ENCODE measurements at places on chromosomes 11 and 22. TPM values are rescaled to one million over a fixed set of nuclear protein-coding genes. Genes with fewer than 3 reads are reported as not detected.

DNA sequence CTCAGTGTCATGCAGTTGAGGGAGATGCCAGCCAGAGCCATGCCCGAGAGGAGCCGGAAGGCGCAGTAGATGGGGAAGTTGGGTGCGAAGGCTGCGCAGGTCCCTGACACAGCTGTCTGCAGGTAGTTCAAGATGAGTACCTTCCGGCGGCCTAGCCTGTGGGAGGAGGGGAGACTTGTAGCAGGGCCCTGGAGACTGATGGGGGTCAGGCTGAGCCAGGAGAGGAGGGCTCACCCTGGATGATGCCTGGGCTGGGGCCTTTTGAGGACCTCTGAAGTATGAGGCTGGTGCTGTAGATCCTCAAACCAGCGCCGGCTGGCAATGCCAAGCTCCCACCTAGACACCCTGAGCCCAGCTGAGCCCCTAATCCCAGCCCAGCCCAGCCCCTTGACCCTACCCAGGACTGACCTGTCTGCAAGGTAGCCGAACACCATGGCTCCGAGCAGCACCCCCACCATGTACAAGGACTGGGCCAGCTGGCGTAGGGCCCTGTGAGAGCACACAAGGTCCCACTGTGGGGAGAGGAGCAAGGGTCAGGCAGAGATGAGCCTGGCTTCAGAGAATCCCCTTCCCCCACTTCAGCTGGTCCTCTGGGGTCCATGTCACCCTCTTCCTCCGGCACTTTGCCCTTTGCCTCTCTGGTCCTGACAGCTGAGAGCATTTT is 1.1 kb downstream of the SLC22A6 start:
- no peak for DNase-seq

- no peak for DNase-seq
Measured at GRCh38 chr11:74689666-74690065, 41.6 kb downstream of the CHRDL2 start.

DNA sequence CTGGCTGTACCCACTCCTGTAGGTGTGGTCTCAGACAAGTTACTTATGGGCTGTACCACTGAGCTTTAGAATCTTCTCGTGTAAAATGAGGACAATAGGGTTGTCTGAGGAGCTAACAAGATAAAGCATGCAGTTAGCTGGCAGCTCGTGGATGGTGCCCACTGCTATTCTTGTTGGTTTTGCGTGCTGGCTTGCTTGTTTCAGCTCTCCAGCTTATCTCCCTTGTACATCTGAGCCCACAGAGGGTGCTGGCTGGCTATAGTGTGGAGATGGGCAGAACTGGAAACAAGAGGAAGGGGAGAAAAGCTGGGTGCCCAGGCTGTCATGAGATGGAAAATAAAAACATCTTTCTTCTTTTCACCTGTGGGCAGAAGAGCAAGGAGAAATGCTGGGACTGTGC is 46.5 kb upstream of the GALNT18 start:
- DNase-seq, result no peak

DNA sequence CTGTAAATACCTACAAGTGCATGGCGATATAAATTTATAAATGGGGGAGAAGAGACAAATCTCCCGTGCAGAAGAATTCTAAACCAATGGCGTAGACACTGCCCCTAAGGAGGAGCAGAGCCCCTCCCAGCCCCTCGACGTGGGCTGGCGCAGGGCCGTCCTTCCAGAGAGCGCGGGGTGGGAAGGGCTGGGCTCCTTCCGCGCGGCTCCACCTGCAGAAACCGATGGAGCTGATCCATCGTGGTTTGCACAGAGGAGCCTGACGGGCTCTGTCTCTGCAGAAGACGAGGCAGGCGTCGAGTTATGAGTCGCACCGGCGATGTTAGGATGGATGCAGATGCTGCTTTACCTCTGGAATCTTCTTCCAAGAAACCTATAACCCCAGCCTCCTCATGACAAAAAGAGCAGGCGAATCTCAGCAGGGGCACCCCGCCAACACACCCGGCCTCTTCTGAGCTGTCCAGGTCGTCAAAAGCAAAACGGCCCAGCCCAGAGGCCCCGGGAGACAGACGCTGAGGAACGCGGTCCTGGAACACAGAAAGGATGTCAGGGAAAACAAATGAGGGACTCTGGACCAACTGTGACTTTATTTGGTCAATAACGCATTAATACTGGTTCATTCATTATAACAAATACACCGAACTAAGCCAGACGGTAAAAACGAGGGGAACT is 11.0 kb upstream of the B4GALNT4 start:
- DNase-seq, result peak; percentile 55

GRCh38 chr22:18042685-18043084 is 18.3 kb upstream of the MICAL3 start:
- DNase-seq, result no peak

DNA sequence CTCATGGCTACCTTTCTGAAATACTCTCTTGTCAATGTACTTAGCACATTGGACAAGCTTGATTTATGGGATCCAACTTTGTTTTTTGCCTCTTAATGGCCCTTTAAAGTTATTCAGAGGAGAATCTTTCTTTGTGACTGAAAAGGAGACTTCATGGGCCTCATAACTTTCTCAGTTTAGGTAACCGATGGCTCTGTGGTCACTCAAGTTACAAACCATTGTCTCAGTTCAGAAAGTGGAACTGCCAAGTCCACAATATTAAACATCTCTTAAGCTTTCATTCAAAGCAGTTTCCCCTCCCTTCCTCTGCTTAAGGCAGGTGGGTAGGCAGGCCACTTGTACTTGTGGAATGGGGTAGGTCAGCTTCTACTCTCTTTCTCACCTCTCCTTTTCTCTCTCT is 12.3 kb upstream of the ARL14EP start:
- DNase-seq, result no peak

- no peak for DNase-seq
Measured at GRCh38 chr11:71171576-71171975, 80.8 kb downstream of the SHANK2 start.

- DNase-seq, result no peak
Measured at GRCh38 chr11:72072348-72072747, 8.0 kb downstream of the NUMA1 start.

DNA sequence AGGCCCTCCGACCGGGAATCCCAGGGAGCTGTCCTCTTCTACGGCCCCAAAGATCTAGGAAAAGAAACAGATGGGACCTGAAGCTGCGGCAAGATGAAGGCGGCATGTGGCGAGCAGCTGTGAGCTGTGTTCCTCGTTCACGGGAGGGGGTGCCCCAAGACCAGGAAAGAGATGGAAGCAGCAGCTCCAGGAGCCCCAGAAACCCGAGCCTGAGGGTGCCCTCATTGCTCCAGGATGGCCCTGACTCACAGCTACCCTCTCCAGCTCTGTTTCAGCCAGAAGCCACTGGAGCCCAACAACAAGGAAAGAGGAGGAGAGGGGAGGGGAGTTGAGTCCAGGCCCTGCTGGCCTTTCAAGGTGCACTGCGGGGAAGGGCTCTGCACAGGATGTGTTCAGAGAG is 23.7 kb upstream of the NAP1L4 start:
- DNase-seq, result no peak

- no peak for DNase-seq
Measured at GRCh38 chr11:69508974-69509373, 27.5 kb downstream of the LINC01488 start.

DNA sequence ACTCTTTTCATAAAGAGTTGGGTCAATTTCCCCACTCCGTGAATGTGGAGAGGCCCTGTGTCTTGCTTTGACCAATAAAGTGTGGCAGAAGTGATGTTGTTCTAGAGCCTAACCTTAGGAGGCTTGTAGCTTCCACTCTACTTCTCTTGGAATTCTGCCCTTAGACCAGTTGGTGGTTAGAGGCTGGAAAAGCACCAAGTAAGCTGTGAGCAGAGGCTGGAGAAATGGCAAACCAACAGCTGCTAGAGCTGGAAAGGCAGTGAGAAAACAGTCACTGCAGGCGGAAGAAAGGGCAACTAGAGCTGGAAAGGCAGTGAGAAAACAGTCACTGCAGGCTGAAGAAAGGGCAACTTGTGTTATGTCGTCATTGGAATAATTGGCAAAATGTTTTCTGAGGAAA is 29.8 kb upstream of the MSANTD2 start:
- DNase-seq, result no peak

- DNase-seq, result no peak
Measured at GRCh38 chr22:44288913-44289312, 23.8 kb downstream of the SHISAL1 start.

- DNase-seq, result no peak
Measured at GRCh38 chr11:9568854-9569587, 4.4 kb upstream of the WEE1 start.

GRCh38 chr11:69962152-69962551 is 116.0 kb upstream of the ANO1 start:
- DNase-seq, result no peak

GRCh38 chr22:23034621-23035556 is 35.4 kb upstream of the GNAZ start:
- no peak for DNase-seq

DNA sequence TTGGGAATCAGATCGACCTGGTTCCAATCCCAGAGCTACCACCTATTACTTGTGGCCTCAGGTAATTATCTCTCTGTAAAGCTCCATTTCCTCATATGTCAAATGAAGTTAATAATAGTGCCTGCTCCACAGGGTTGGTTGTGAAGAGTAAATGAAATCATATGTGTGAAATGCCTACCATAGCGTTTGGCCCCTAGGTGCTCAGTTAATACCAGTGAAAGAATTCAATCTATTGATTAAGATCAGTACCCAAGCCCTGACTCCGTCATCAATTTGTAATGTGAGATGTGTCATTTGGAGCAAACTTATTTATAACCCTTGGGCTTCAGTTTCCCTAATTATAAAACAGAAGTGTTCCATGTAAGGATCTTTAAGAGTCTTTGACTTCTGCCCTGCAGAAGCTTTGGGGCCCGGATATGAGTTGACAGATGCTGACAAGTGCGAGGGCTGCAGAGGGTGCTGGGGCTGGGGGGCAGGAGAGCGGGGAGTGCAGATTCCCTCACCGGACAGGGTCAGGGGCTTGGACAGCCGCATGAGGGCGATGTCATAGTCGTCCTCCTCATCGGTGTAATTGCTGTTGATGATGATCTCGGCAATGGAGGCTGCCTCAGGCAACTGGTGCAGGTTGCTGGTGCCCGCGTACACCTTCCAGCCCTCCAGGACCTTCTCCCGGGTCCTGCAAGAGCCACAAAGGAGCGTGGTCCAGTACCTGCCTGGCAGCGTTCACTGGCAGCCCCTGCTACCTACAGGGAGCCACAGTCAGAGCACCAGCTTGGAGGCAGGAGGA is 20.9 kb downstream of the TMPRSS13 start:
- DNase-seq, result peak; percentile 45

DNA sequence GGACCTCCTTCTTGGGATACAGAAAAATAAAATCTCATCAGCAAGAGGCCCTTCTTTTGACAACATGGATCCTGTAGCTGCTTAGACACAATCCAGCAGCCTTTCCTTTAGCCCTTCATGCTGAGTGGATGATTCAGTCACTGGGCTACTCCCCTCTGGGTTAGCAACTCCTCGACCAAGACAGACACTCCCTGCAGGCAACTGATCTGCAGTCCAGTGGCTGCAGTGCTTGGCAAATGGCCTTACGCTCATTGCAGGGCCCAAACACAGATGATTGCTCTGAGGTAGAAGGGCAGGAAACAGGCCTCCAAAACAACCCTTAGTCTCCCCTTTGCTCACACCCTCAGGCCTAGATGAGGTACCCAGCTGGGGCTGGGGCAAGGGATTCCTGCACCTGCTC is 73.2 kb upstream of the OPCML start:
- no peak for DNase-seq

GRCh38 chr11:1118755-1119603 is 38.8 kb upstream of the MUC5AC start:
- DNase-seq, result peak; percentile 45

- DNase-seq, result no peak
Measured at GRCh38 chr11:132154781-132155180, 784.4 kb downstream of the NTM start.

DNA sequence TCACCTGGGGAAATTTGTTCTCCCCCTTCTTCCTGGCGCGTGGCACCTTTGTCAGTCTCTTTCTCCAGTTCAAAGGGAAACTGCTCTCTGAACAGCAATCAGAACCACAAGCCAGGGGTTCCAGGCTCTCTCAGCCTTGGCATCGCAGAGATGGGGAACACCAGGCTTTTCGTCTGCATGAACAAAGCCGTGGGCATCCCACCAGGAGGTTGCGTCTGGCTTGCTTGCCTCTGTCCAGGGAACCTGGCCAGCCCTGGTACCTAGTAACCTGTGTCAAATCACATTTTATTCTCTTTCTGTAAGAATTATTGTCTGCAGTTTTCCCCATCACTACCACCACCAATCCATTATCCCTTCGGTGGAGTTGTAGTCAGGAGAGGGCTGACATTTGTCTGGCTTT is 107.0 kb downstream of the WNT7B start:
- DNase-seq, result no peak

GRCh38 chr22:37218771-37219411 is 6.6 kb upstream of the SSTR3 start:
- no peak for DNase-seq

GRCh38 chr11:61725781-61726231 is 26.6 kb upstream of the MYRF start:
- DNase-seq, result no peak

GRCh38 chr22:21108379-21109115 is 62.8 kb downstream of the LRRC74B start:
- no peak for DNase-seq

- DNase-seq, result no peak
Measured at GRCh38 chr11:117930668-117931330, 1.6 kb upstream of the TMPRSS13 start.

GRCh38 chr11:64753380-64754123 is 6.2 kb downstream of the PYGM start:
- DNase-seq, result peak; percentile 59

DNA sequence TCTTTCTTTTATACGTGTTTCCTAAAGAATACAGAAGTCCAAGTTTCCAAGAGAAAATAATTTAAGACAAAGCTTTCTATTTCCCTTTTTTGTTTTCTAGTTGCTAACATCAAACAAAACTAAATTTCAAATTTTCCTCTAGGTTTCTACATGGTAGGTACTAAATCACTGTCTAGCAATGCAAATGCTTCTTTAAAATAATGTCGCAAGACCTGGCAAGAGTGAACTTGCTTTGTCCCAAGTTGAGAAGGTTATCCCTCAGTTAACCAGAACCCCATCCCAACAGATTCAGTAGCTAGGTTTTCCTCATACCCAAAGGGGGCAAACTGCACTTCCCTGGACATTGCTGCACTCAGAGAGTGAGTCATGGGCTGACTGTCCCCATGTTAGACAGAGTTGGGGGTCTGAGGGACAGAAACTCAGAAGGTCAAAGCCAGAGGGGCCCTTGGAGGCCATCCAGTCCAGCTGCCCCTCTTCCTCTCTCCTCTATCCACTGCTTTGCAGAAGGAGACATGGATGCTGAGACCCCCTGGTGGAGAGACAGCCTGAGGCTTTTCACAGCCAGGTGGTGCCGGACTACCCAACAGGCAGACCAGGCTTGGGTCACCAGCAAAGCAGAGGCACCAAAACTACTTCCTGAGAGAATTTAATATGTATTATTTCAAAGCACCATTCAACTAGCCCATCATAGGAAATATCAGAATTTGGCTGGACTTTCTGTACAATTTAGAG is 23.1 kb downstream of the OR2AT4 start:
- no peak for DNase-seq

SCGB1D4 gene
- total RNA-seq, result not detected

SIK2 gene
- total RNA-seq, result 28.3 TPM

CRYAB gene
- total RNA-seq, result 1,238 TPM

MTFP1 gene
- 3.6 TPM for total RNA-seq

DBX1 gene
- total RNA-seq, result not detected

SLC6A5 gene
- not detected for total RNA-seq

PTPRCAP gene
- 4.2 TPM for total RNA-seq

CFAP300 gene
- 4.8 TPM for total RNA-seq

CCS gene
- total RNA-seq, result 48.8 TPM

PIH1D2 gene
- 1.8 TPM for total RNA-seq

ILK gene
- 208 TPM for total RNA-seq

GTSE1 gene
- 0.49 TPM for total RNA-seq

POLD3 gene
- total RNA-seq, result 15.9 TPM

OR4A16 gene
- total RNA-seq, result not detected

ANO5 gene
- 1.2 TPM for total RNA-seq

Data from sciatic nerve (tissue), 2 donors.